ENCODE measurements at places on chromosomes 1 and 21.

DNA sequence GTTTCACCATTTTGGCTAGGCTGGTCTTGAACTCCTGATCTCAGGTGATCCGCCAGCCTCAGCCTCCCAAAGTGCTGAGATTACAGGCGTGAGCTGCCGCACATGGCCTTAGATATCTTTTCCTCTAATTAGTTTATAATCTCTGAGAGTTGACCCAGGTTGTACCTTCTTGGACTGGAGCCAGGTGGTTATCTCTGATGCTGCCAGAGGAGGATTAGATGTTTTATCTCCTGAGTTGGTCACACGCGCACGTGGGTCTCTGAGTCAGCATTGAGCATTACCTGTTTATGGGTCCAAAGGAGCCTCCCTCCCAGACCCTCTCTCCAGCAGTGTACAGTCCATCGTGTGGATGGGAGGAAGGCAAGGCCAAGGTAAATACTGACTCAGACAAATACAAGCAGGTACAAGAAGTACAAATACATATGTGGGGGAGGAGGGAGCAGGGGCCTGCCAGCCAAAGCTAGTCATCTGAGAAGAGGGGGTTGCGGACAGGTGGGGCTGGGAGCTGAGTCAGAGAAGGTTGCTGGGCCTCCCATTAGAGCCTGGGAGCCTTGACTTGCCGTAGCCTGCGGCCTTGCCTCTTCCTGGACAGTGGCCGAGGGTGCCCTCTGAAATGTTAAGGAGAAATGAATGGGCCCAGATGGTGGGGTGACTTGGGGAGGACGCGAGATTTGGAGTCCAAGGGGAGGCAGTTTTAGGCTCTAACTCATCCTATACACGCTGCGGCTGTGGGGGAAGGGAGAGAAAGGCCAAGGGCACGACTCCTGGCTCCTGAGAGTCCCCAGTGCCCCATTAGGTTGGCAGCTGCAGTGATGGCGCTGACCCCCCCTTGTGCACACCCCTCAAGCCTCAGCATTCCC, 13.1 kb downstream of the IL6R start:
- DNase-seq, result peak; percentile 72
- peak overlapping the region; percentile 54 for H3K4me3 ChIP-seq
- no peaks in the 10 kb centered on the region for H3K27me3 ChIP-seq
- peak overlapping the region; percentile 89 for H3K27ac ChIP-seq
- no peaks in the 10 kb centered on the region for H3K36me3 ChIP-seq

DNA sequence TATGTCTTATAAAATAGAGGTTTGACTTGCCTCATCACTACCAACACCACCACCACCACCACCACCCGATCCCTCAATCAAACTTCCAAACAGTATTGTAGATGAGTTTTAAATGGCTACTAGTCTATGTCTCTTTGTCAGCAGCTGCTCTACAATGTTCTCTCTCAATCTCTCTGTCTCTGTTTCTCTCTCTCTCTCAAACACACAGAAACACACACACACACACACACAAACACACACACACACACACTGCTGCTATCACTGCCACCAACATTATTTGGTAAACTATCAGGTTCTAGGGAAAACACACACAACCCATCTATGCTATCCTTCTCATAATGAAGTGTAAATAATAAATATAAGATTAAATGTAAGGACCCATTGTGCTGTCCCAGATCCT, 2.4 kb downstream of the TNFSF4 start:
- no peaks in the 10 kb centered on the region for H3K36me3 ChIP-seq
- peaks cover 3% of the 10 kb centered on the region for H3K27me3 ChIP-seq
- H3K4me1 ChIP-seq, result peaks cover 38% of the 10 kb centered on the region
- H3K4me3 ChIP-seq, result no peak overlapping the region
- H3K27ac ChIP-seq, result no peak overlapping the region

- no peaks in the 10 kb centered on the region for H3K36me3 ChIP-seq
- no peak overlapping the region for H3K4me3 ChIP-seq
- H3K4me1 ChIP-seq, result no peaks in the 10 kb centered on the region
- no peak overlapping the region for H3K27ac ChIP-seq
- DNase-seq, result no peak
Observed at GRCh38 chr21:27290028-27290427, 323.1 kb upstream of the ADAMTS5 start.

DNA sequence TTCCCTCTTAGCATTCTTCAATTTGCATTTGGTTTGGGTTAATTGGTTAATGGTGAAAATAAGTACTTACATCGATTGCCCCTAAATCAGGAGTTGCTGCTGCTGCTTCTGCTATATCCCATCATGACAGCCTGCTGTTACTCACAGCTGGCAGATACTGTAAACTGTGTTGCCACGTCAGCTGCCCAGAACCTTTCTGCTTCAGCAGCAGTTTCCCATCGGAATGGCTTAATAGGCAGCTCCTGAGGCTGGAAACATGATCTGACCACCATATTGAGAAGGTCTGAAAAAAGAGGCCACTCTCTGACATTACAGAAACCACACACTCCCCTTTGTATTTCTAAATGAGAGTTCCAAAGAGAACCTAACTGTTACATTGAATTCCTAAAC, 14.3 kb upstream of the SEC16B start:
- no peaks in the 10 kb centered on the region for H3K36me3 ChIP-seq
- no peak for DNase-seq
- H3K27ac ChIP-seq, result no peak overlapping the region
- no peaks in the 10 kb centered on the region for H3K27me3 ChIP-seq
- H3K4me3 ChIP-seq, result no peak overlapping the region
- no peaks in the 10 kb centered on the region for H3K4me1 ChIP-seq

- H3K4me3 ChIP-seq, result no peak overlapping the region
- DNase-seq, result no peak
- H3K4me1 ChIP-seq, result peaks cover 11% of the 10 kb centered on the region
- H3K27ac ChIP-seq, result no peak overlapping the region
- peaks cover 20% of the 10 kb centered on the region for H3K27me3 ChIP-seq
Observed at GRCh38 chr1:227951624-227952373, 4.1 kb upstream of the WNT9A start.

- no peak overlapping the region for H3K4me3 ChIP-seq
- H3K27ac ChIP-seq, result no peak overlapping the region
- no peaks in the 10 kb centered on the region for H3K4me1 ChIP-seq
- no peaks in the 10 kb centered on the region for H3K36me3 ChIP-seq
- no peaks in the 10 kb centered on the region for H3K27me3 ChIP-seq
Observed at GRCh38 chr1:59419361-59420140, 122.7 kb downstream of the FGGY start.

- H3K36me3 ChIP-seq, result no peaks in the 10 kb centered on the region
- peaks cover 35% of the 10 kb centered on the region for H3K27me3 ChIP-seq
- no peak for DNase-seq
- peak overlapping the region; percentile 54 for H3K4me3 ChIP-seq
- H3K4me1 ChIP-seq, result peaks cover 23% of the 10 kb centered on the region
- peak overlapping the region; percentile 7 for H3K27ac ChIP-seq
Observed at GRCh38 chr1:47443530-47444296, 5.9 kb downstream of the FOXD2 start.

GRCh38 chr1:37793773-37794371, at the start of gene MANEAL:
Gene MANEAL, plus strand, starts transcription at chr1:37793847. Its CDS starts 336 bp downstream, at chr1:37794183.
- no peak within 1 kb of the TSS for H3K27ac ChIP-seq
- peak; percentile 49 for DNase-seq
- peak within 1 kb of the TSS; percentile 59 for H3K4me3 ChIP-seq
- no peaks in the 10 kb centered on the region for H3K36me3 ChIP-seq

All from activated CD4-positive, alpha-beta memory T cell treated with anti-CD3 and anti-CD28 coated beads for 36 hours (primary cell).